ENCODE measurements at places on chromosomes 2 and 18.

DNA sequence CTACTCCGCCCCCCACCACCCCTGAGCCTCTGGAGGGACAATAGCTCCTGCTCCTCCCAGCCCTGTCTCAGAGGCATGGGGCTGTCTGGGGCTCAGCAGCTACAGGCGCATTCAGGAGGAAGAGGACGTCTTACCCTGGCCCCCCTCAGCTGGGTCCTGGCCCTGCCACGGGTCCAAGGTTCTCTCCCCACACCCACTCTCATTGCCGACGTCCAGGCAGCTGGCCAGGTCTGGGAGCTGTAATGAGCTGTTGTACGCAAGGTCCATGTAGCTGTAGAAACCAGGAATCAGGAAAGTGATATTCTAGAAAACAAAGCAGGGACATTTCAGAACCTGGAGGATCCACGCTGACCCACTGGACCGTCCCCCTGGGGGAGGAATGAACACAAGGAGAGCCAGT lies 13.5 kb downstream of the PASK start:
- no peak for DNase-seq

- no peak for DNase-seq
Observed at GRCh38 chr2:45724335-45724734, 72.9 kb downstream of the PRKCE start.

DNA sequence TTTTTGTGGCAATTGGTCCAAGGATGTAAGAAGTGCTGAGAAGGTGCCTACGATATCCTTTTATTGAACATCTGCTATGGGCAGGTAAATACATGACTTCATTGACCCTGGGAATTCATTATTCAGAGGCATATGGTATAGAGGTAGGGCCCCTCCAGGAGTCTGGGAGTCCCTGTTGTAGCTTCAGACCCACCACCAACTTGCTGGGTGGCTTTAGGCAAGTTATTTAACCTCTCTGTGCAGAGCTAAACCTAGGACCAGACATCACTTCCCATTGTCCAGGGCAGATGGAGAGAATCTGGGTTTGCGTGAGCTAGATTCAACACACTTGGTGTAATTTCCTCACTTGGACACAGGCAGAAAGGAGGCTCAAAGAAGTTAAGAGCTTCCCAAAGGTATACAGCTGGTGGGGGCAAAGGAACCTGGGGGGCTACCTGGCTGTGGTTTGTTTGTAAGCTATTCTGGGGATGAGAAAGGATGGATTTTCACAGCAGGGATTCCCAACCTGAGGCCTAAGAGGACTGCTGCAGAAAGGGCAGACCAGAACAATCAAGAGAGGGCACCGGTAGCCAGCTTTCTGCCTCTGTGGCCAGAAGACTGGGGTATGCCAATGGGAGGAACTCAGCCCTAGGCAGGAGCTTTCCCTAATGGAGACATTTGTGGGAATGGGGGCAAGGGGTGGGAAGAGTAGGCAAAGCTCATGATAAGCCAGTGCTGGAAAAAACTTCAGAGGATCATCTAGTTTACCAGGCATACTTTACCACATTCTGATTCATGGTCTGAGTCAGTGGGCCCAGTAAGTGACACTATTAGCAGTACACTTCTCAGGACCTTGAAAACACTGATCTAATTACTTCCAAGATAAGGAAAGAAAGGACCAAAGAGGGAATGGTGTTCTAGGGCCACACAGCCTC lies 102.7 kb upstream of the SMAD2 start:
- no peak for DNase-seq

GRCh38 chr18:55334875-55335274 lies 253.1 kb downstream of the TCF4 start:
- no peak for DNase-seq

DNA sequence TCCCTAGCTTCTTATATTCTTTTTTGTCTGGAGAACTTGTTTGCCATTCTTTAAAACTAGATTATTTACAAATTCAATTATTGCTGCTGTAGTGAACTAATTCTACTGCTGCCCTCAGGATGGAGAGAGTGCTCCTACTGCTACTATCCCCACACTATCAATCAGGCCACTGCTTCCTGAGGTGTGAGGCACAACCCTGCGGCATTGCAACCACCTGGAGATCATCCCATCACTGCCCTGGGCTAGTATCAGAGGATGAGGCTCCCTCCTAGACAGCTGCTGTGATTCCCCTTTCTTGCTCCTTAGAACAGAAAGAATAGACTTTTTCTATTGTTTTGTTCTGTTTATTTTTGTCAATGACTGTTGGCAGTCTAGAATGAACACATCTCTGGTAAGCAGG lies 146.6 kb downstream of the CDH19 start:
- no peak for DNase-seq

GRCh38 chr2:73033766-73034381 lies 37.6 kb downstream of the SFXN5 start:
- DNase-seq, result no peak

DNA sequence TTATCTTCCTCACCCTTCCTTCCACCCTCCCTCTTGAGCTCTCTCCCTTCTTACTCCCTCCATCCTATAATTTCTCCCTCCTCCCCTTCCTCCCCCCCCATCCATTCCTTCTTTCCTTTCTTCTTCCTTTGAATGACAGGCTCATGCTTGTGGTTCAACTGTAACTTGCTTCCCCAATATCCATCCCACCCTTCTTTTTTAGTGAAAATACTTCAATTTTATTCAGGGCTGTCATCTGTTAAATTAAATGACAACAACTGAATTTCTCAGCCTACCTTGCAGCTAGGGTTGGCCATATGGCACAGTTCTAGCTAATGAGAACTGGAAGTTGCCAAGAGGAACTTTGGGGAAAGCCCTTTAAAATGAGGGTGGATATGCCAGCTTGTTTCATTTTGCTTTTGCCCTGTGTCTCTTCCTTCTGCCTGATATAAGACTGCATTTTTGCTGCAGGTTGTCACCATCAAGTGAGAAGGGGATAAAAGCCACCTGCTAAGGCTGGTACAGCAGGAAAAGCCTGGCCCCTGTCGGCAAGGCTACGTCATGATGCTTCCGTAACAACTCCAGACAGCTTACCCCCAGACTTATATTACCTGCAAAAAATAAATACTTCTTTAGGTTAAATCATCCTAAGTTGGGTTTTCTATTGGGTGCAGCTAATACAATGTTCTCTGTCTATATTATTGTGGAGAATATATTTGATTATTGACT lies 121.8 kb downstream of the NXPH2 start:
- no peak for DNase-seq

- DNase-seq, result no peak
Observed at GRCh38 chr2:118442046-118442445, 353.8 kb downstream of the INSIG2 start.

- peak; percentile 37 for DNase-seq
Observed at GRCh38 chr2:195898505-195899191, 170.0 kb downstream of the DNAH7 start.

DNA sequence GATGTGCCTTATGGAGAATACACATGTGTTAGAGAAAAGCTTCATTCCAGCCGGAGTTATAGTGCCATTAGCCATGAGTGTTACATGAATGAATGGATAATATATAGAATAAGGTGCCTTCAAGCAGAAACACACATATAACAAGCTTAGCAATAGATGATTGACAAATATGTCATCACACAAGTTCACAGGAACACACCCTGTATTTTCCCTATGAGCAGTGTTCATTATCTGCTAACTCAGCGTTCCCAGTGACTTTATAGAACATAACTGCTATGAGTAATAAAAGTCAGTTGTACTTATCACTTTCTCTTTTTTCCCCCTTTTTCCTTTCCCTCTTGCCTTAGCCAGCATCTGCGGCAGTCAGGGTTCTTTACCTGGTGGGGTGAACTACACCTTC lies 65.1 kb downstream of the TIMM21 start:
- no peak for DNase-seq

DNA sequence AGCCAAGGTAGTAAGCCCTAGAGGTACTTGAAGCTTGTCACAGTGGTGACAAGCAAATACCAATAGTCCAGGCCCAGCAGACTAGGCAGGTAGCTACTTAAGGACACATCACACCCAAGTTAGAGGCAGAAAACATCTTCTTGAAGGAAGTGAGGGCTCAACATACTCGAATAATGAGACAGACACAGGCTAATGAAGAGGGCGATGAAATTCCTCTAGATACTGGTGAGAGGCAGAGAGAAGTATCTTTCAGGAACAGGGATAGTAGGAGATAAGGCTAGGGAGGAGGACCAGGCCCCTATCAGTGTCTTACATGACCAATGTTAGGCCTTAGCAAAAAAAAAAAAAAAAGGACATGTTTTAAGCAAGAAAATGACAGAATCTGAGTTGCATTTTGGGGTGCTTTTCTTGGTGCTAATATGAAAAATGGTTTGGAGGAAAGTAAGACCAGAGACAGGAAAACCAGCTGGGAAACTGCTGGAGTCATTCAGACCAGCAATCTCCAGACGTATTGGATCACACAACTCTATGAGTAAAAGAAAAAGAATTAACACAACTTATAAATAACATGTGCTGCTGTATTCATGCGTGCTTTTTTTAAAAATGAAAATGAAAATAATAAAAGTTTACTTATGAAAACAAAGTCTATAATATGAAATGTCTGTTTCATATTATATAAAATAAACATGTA lies 37.7 kb downstream of the COBLL1 start:
- no peak for DNase-seq

- DNase-seq, result no peak
Observed at GRCh38 chr2:172108587-172108930, 5.9 kb upstream of the DLX2 start.

GRCh38 chr2:219565130-219566080 lies 5.9 kb downstream of the OBSL1 start:
- no peak for DNase-seq

GRCh38 chr2:176415937-176416499 lies 146.8 kb downstream of the MTX2 start:
- no peak for DNase-seq

GRCh38 chr2:100036026-100036425 lies 106.4 kb downstream of the AFF3 start:
- no peak for DNase-seq

DNA sequence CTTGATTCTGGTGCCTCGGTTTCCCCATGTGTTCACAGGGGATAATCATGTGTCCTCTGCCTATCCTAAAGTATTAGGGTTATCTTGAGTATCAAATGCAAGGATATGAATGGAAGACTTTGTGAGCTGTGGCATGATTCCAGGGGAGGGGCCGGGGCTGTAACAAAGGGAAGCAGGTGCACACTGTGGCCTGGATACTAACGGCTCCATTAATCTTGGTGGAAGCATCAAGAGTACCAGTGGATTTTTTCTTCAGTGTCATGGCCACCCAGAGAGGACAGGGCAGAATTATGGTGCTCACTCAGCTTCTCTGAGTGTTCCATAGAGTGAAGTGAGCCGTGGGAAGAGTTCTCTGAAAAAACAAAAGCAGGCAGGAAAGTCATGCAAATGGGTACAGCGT lies 320.1 kb downstream of the ALK start:
- no peak for DNase-seq

DNA sequence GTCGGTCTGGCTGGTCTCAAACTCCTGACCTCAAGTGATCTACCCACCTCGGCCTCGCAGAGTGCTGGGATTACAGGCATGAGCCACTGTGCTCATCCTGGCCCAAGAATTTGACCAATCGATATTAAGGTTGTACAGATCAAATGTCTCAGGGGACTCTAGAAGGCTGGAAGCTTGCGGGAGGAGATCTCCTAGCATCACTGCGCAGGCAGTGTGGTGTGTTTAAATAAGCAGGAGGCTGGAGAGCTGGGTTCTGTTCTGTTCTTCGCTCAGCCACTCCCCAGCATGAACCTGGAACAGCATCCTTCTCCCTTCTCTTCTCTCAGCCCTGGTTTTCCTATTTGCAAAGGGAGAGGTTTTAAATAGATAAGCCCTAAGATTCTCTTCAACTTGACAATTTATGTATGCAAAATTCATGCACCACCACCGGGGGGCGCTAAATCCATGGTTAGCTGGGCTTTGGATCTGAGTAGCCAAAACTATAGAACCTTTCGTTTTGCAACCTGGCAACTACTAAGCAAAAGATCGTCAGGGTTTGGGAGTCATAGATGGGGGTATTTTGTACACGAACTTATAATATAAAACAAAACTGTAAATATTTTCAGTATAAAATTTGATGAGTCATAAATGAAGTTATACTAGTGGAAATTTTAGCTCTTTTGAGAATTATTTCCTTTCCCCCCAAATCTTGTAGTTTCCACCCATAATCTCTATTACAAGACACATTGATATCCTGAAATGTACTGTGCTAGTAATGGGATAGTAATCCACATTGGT lies 60.6 kb downstream of the SLC16A14 start:
- peak; percentile 4 for DNase-seq

DNA sequence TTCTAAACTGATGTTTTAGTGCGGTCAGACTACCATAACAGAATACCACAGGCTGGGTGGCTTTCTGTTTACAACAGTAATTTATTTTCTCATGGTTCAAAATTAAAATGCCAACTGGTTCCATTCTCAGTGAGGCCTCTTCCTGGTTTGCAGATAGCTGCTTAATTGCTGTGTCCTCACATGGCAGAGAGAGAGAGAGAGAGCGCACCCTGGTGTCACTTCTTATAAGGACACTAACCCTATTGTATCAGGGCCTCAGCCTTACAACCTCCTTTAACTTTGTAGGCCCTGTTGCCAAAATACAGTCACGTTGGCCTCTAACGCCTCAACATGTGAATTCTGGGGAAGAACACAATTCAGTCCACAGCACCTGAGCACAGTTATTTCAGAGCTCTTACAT lies 37.5 kb upstream of the ZNF385B start:
- DNase-seq, result no peak

DNA sequence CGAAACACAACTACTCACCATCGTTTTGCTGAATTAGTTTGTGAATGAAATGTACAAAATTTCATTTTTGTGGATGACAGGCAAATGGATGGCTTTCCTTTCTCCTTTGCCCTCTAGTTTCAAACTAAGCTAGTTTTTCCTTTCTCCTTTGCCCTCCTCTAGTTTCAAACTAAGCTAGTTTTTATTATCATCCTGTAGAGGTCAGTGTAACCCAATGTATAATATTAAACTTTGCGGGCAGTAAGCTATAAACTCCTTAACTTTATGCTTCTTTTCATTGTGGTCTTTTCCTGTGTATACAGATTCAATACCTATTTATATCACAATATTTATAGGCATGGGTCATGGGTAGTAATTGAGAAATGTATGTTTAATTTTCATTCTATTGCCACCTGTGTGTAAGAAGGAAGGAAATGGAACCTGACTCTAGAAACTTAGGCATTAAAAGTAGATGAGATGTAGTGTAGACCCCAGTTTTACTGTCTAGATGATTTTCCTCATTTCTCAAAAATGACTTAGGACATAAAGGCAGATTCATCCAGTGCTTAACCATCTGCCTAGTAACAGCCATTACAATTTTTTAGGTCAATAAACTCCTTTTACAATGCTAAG lies 58.1 kb downstream of the MAP3K19 start:
- DNase-seq, result no peak

GRCh38 chr2:1157107-1157506 lies 206.5 kb downstream of the SNTG2 start:
- DNase-seq, result no peak

- DNase-seq, result no peak
Observed at GRCh38 chr2:124319577-124319976, 294.5 kb downstream of the CNTNAP5 start.

GRCh38 chr2:215365184-215365658 lies 53.4 kb downstream of the ATIC start:
- no peak for DNase-seq

DNA sequence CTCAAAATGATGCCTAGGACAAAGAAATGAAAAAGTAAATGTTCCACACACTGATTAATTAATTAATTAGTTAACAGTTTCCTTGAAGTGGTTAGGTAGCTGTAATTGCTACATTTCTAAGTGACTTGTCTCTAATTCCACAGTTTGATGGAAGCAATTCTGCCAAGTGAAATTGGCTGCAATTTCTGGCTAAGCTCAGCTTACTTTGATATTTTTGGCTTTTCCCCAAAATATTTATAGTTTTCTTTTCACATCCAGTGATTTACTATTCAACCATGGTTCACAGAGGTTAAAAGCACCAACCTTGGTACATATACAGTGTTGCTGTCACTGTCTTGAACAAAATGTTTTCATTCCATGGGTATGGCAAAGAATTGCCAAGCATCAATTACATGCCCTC lies 459.5 kb upstream of the CDH20 start:
- DNase-seq, result no peak
